ENCODE measurements at places on chromosomes 12 and 14.

- no peak for DNase-seq
Observed at GRCh38 chr14:96671218-96671617, 126.0 kb upstream of the VRK1 start.

DNA sequence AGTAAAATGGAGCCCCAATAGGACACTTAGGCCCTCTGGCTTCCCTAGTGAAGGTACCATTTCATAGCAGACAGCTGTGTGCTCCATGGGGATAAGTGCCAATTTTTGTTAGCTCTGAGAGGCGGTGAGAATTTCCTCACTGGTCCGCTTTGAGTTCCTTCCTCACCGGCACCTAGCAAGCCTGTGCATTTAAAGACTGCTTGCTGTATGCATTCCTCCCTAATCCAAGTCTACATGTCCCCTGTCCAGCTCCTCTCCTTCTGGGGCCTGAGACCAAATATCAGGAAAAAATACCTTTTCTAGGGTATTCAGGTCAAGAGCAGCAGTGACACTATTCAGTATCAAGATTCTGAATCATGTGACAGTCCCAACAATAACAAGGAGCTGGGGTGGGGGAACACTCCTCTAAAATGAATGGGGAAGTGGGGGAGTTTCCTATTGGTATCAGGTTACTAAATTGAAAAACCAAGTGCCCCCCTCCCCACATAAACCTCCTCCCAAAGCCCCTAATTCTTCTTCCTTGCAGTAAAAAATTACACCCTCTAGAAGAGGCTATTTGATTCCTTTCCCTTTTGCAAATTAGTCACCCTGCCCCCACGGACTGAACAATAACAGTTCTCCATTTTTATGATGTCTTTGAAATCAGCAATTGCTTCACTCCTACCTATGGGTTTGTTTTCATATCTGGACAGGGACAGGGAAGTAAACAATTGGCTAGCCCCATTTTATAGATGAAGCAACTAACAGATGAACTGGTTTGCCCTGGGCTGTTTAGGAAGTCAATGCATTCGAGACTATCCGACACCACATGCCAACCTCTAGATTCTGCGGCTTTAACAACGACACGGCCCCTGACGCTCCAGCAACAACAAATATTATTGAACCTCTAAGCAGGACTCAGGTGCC is 28.9 kb downstream of the BCL11B start:
- DNase-seq = no peak

DNA sequence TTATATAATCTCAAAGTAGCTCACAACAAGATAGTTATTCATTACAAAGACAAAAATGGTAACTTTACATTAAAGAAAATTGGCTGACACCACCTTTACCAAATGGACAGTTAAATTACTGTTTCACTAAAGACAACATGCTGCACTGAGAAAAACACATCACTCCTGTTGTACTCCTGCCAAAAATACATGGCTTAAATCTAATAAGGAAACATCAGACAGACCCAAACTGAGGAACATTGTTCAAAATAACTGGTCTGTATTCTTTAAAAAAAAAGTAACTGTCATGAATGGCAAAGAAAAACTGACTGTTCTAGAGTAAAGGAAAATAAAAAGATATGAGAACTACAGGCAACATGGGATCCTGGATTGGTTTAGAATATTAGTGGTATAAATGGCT is 151.3 kb upstream of the DCN start:
- DNase-seq = no peak

- DNase-seq = no peak
Observed at GRCh38 chr12:53505086-53505485, 2.2 kb downstream of the NPFF start.

GRCh38 chr14:102523569-102524450 is 14.2 kb upstream of the ANKRD9 start:
- no peak for DNase-seq

- no peak for DNase-seq
Observed at GRCh38 chr12:93176610-93177126, 201.1 kb upstream of the NUDT4 start.

- DNase-seq = no peak
Observed at GRCh38 chr14:38873941-38874612, 229.0 kb downstream of the SEC23A start.

GRCh38 chr12:102955926-102956737 is 1.3 kb upstream of the ASCL1 start:
- DNase-seq = no peak

DNA sequence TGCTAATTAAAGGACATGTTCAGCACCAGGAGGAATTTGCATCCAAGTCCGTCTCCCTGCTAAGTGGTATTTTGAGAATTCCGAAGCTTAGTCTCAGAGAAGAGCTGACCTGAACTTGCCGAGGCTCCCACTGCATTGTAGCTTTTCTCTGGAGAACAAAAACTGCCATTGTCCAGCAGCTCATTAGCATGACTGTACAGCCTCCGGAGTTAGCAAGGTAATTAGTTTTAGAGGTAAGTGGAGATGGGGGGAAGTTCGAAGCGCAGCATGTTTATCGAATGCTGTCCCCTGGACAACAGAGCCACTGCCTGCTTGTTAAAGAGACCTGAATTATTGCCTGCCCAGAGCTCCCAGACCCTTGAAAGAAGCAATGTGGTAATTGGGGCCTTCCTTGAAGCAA is 160.3 kb upstream of the PELI2 start:
- DNase-seq = no peak

GRCh38 chr12:110622582-110622981 is 8.7 kb downstream of the TCTN1 start:
- DNase-seq = no peak

DNA sequence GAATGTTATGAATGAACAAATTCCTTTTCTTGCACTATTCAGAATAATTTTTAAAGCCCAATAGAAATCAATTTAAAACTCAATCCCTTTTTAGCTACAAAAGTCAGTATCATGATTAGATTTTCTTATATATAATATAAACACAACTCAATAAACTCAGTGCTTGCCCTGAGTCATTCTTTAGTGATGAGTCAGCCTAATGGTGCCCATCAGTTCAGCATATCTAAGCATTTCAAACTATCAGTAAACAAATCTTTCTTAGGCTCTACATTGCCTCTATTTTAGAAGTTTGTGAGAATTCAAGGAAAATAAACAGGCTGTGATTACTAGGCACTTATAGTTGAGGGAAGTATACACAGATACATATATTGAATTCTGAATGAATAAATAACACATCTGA is 179.6 kb downstream of the NELL2 start:
- no peak for DNase-seq

DNA sequence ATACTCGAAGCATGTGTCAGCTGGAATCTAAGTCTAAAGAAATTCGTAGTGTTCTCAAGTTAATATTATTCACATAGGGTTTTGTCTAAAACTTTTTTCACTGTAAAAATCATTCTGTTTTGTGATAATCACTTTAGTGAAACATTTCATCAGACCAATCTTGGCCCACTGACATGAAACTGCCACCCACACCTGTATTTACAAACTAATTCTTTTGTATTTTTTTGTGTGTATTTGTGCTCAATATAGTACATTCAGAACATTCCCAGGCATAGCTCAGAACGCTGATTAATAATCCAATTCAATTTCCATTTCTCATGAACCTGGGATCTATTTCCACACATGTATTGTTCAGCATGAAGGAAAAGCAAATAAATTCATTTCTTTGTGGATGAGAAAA is 191.7 kb downstream of the RASSF9 start:
- DNase-seq = no peak

DNA sequence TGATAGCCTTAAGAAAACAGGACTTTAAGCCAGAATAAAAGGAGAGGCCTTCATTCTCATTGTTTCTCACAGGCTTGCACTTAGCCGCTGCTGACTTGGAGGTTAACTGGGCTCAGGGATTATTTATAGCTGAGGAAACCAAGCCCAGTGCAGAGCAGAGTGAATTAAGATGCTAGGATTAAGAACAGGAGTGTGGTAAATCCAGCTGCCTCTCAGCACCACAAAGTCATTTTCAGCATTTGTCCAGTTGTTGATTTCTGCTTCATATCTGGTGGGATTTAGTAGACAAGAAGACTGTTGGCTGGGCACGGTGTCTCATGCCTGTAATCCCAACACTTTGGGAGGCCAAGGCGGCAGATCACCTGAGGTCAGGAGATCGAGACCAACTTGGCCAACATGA is 14.3 kb upstream of the KRT73 start:
- DNase-seq = no peak

DNA sequence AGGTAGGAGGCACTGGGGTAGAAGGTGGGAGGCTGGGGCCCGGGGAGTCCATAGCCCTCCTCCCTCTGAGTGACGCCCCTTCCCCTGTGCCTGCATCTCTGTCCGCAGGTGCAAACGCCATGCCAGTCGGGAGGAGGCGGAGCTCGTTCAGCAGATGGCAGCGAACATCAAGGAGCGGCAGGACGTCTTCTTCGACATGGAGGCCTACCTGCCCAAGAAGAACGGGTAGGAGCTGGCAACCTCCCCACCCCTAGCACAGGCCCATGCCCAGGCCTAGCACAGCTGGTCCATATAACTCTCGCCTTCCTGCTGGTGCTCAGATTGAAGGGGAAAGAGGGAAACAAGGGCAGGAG is 35.6 kb downstream of the TMEM120B start:
- DNase-seq = no peak

DNA sequence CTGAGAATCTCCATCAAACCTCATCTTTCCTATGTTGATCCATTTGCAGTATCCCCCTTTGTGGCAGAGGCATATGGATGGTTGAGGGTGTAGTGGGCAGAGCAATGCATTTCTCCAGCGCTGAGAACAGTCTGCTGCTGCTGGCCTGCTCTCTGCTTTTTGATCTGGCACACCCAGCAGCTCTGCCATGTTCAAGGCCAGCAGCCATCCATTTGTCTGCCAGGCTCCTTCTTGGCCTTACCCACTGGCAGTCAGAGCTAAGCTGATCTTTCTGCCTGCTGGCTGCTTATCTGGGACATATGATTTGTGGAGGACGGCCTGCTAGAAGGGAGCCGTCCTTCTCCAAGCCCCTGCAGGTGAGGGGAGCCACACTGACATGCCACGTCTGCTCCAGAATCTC is 17.0 kb downstream of the NPC2 start:
- DNase-seq = no peak

DNA sequence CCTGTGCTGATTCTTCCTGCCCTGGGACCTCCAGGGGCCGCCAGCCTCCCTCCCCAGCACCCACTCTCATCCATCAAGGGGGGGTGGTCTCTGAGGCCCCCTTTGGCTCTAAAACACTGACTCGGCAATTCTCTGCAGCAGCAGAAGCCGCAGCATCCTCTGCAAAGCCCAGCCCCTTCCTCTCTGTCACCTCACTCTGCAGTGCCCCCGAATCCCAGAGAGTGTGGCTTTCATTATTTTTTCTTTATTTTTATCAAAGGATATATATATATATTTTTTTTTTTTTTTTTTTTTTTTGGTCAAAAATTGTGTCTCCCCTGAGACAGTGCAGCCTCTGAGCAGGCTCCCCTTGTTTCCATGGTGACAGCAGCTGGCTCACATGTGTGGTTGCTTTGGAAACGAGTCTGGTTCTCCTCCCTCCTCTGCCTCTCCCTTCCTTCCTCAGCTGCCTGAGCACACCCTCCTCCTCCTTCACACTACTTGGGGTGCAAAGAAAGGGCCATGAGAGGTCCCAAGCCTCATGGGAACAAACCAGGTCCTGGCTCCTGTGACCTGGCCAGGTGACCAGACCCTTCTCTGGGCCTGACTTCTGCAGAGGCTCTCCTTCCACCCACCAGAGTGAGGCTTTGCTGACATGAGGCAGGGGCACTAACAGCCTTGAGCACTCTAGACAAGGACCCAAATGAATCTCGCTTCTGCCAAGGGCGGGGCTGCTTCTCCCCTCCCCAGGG is 100.5 kb downstream of the LRRC74A start:
- DNase-seq = peak; percentile 35

GRCh38 chr12:119902084-119902509 is 25.0 kb upstream of the CIT start:
- peak; percentile 41 for DNase-seq

GRCh38 chr14:104929268-104930230 is 4.9 kb downstream of the PLD4 start:
- no peak for DNase-seq

DNA sequence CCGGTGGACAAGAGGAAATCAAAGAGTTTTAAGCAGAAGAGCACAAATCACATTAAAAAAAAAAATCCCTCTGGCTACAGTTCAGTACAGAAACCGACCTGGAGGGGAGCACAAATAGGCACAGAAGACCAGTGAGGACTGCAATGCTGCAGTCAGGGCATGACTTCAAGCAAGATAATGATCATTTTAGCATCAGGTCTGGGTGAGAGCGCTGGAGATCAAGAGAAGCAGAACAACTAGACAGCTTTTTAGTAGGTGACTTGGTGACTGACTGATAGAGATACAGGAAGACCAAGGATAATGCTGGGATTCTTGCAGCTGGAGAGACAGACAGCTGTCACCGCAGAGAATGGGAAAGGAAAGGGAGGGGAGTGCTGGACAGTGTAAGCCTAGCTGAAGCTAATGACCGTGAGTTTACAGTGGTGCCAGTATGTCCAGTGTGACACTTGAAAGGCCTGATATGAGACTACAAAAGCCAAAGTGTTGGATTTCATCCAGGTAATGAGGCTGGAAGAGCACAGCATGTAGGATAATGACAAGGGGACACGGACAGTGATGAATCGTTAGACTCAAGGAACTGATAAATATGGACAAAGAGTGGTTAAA is 5.6 kb downstream of the NFYB start:
- DNase-seq = no peak

DNA sequence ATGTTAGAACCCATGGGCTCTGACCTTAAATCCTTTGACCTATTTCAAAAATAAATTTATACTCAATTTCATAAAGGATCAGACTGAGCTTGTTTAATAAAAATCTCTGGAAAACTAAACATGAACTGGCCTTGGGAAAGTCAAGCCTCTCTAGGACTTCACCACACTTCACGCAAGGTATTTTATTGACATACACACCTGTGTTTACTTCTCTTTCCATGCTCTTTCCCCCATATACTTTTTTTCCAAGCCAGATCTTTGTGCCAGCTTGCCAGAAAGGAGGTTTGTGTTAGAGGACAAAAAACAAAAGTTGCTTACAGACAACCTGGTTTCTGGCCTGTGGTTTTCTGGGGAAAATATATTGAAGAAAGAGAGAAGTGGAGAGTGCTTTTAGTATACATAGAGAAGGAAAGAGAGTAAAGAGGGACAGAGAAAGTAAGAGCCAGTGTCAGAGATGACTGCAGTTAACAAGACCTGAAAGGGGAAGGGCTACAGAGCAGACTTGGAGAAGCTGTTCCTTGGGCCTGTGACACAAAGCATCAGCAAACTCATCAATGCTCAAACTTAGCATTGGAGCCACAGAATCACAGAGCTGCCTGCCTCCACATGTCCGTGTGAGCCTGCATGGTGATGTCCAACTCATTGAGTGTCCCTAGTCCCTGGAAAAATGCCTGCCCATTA is 77.3 kb upstream of the TMTC2 start:
- no peak for DNase-seq

- no peak for DNase-seq
Observed at GRCh38 chr12:46264057-46264456, 4.8 kb downstream of the SLC38A1 start.

DNA sequence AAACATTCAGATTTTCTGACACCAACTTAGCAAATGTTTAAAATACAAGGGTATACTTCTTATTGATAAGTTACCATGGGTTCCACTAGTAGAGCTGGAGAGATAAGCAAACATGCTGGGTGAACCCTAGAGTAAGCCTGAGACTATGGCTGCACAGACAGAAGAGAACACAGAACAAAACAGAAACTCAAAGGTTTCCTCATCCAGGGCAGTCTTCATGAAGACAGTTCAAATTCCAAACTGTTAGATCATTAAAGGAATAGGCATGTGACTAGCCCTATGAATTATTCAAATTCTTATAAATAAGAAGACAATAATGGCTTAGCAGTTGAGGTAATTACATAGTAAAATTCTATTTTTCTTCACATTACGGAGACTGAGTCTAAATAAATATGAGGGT is 28.1 kb downstream of the BTBD7 start:
- no peak for DNase-seq

GRCh38 chr12:60308366-60308991 is 712.6 kb downstream of the SLC16A7 start:
- DNase-seq = no peak
